Heart left ventricle (tissue), 16 donors: ENCODE measurements at places on chromosomes 3 and 15.

DNA sequence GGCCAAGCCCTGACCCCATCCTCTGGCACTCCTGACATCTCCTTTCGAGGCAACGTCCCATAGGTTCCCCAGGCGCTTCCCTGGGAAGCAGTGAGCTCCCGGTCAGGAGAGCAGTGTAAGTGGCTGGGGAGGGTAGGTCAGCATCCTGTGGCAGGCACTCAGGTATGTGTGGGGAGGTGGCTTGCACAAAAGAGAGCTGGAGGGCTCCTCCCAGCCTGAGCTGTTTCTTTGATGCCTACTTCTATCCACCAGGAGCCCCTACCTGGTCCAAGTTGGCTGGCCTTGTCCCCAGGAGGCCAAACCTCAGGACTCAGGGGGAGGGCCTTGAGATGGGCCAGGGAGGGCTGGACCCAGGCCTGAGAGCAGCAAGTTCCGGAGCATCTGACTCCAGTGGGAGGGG is 31.7 kb upstream of the LINGO1 start:
- no peak for DNase-seq

DNA sequence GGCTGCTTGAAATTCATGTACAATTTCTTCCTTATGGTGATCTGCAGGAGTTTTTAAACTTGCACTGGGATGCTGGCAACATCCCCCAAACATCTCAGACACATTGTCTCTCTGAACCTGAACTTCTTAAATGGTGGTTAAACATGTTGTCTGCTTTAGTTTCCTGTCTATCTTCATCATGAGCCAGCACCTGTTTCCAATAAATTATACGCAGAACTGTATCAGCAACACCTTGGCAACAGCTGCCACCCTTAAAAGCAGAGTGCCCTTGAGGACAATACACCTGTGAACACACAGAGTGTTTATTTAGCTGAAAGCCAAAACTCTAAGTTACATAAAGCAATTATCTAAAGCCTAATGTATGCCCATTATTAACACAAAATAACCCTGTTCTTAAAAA is 242.9 kb downstream of the WNT5A start:
- DNase-seq, result no peak

- peak; percentile 24 for DNase-seq
Observed at GRCh38 chr3:109045271-109046040, 72.5 kb downstream of the MORC1 start.

- DNase-seq, result no peak
Observed at GRCh38 chr3:153848702-153849101, 272.5 kb upstream of the ARHGEF26 start.

- DNase-seq, result no peak
Observed at GRCh38 chr3:178546079-178546478, 9.8 kb downstream of the KCNMB2 start.
